HCT116 (cell line): ENCODE measurements at places on chromosomes 16 and 17. TPM values are rescaled to one million over a fixed set of nuclear protein-coding genes. Genes with fewer than 3 reads are reported as not detected.
A peak's percentile ranks its signal among the peaks of the same experiment; 100 is the strongest.

GRCh38 chr17:10754109-10754508, 24.3 kb upstream of the TMEM220 start:
- DNase-seq: peak; percentile 51

GRCh38 chr16:68599586-68599985, 45.5 kb upstream of the CDH3 start:
- DNase-seq: no peak

DNA sequence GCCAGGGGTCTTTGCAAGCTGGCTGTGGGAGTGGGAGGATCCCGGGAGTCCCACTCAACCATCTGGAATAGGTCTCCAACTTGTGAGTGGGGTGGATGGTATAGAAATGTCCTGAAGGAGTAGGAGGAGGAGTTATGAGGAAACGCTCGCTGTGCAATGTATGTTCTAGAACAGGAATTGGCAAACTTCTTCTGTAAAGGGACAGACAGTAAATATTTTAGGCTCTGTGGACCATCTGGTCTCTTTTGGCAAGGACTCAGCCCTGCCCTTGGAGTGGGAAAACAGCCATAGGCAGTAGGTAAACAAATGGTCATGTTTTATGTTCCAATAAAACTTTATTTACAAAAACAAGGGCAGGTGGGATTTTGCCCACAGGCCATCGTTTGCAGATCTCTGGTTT, 149.2 kb downstream of the NPIPB5 start:
- no peak for DNase-seq

DNA sequence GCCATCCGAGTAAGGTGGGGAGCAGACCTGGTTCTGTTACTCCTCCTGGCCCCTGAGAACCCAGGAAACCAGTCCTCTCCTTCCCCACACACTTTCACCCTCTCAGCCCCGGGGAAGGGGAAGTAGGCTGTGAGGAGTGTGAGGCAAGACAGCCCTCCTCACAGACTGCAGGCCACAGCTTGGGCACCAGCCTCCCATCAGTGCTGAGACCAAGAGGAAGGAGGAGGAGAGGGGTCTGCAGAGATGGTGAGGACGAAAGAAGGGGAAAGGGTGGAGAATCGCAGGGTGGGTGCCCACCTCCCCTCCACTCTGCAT, 7.0 kb downstream of the G6PC3 start:
- DNase-seq: no peak

The TSPAN10 gene
- 2.3 TPM for total RNA-seq

DNA sequence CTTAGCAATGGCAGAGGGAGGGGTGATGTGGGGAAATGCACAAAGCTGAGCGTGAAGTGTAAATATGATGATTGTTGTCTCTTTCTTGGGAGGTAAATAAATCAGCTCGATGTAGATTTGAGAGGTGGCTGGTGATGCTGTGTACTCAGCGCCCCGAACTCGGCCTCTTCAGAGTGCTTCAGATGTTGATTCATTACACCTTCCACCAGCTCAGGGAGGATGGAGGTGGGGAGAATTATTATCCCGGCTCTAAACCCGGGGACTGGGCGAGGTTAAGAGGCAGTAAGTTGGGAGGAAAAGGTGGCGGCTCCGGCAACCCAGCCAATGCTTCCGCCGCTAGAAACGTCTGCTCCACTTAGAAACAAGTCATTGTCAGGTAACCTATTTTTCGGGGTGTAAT, 86.5 kb downstream of the RPA1 start:
- no peak for DNase-seq

DNA sequence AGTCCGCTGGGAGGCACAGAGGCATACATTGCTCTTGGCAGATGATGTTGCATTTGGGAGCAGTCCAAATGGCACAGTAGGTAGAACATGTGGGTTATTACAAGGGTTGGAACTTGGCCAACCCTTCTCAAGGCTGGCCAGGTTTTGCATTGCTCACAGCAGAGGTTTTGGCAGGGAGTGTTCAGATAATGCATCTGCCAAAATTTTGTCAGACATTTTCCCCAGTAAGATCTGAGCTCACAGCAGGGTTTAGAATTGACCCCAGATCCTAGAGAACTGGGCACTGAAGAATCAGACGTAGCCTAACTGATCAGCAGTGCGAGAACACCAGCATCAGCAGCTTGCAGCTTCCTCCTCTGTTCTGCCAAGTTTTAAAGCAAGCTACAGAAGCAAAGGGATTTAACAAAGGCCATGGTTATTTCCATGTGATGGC, 468.8 kb upstream of the KIF2B start:
- no peak for DNase-seq

The ALOXE3 gene
- 3.5 TPM for total RNA-seq

The PRAC2 gene
- not detected for total RNA-seq

The ZP2 gene
- not detected for total RNA-seq

- no peak for DNase-seq
These were observed 200.7 kb downstream of the CCDC182 start for GRCh38 chr17:57544401-57544800.

GRCh38 chr17:42017866-42018200, 594 bp upstream of the DNAJC7 start:
- no peak for DNase-seq

DNA sequence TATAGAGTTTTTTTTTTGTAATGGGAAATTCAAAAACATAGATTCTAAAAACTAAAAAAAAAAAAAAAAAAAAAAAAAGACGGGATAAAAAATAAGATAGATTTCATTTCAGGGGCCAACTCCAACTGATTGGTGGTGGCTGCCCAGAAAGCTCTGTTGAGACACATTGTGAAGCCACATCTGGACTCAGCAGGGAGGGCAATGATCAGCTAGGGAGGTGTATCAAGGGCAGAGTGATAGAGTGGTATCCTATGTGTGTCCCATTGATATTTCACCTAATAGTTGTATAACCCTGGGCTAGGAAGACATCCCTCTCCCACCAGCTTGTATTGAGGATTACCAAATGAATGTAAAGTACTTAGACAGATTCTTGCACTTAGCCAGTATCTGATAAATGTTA, 6.7 kb upstream of the CMTR2 start:
- DNase-seq: no peak

DNA sequence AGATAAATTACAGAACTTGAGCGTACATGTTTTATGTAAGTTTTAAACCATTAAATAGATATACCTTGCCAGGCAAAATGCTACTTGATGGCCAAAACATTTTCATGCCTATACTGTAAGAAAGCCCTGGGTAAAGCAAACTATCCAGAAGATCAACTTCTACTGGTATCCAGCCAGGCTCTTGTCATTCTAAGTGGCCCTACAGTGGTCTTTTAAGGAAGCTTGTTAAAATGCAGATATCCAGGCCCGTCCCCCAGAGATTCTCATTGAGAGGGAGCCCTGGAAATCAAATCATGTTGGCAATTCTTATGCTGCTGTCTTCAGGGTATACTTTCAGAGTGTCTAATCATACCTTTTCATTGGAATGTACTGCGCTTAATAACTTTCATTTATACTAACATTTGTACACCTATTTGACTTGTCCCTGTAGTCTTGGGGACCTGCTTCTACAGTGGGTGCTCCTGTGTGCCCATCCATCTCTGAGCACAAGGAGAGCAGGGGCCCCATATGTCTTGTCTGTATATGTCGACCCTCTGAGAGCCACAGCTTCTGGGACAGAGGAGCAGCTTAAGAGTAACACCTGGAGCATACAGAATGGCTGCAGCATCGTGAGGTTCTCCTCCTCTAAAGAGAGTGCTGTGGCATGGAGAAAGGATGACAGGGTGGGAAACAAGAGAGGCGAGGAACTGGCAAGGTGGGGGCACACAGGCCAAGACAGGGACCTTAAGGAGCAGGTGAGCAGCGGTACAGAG, 43.6 kb upstream of the ANKFY1 start:
- DNase-seq: no peak

- DNase-seq: peak; percentile 31
These were observed 7.6 kb downstream of the MRM1 start for GRCh38 chr17:36608794-36609497.

GRCh38 chr16:19909750-19910322, 25.2 kb upstream of the GPRC5B start:
- DNase-seq: no peak

GRCh38 chr17:78378225-78379130, at the start of gene PGS1:
TSS of gene PGS1 (plus strand) at chr17:78378649. CDS start at chr17:78378666, 17 bp downstream.
- DNase-seq: peak; percentile 49

GRCh38 chr17:81412490-81413093, 17.3 kb downstream of the BAHCC1 start:
- DNase-seq: no peak

DNA sequence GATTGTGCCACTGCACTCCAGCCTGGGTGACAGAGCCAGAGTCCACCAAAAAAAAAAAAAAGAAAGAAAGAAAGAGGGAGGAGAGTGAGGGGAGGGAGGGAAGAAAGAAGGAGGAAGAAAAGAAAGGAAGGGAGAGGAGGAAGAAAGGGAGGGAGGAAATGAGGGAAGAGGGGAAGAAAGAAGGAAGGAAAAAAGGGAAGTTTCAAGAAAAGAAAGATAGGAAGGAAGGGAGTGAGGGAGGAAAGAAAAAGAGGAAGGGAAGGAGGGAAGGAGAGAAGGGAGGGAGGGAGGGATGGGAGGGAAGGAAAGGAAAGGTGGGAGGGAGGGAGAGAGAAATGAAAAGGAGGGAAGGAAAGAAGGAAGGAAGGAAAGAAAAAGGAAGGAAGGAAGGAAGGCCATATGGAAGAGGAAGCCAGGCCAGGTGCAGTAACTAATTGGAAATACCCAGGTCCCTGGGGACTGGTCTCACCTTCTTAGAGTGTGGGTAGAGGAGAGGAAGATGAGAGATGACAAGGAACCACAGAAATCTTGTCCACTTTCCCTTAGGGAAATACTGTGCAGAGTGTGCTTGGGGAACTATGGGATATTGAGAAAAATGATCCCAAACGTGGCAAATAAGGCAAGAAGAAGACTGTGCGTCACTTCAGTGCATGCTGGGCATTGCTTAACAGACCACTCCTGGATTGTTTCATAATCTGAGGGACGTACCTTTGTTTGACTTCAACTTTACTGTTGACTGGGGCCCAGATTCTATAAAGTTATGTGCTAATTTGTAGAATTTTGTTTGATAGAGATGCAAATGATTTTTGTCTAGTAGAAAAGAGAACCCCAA, 15.1 kb upstream of the CSNK2A2 start:
- DNase-seq: no peak

The SPN gene
- 0.47 TPM for total RNA-seq
